ENCODE measurements at places on chromosomes 3 and 15. TPM values are rescaled to one million over a fixed set of nuclear protein-coding genes. Genes with fewer than 3 reads are reported as not detected.

CILP gene
- total RNA-seq, result 0.05 TPM

BOC gene
- total RNA-seq, result 0.66 TPM

CFAP100 gene
- total RNA-seq, result not detected

TTC21A gene
- total RNA-seq, result 2.7 TPM

GAP43 gene
- total RNA-seq, result not detected

MOBP gene
- total RNA-seq, result not detected

DET1 gene
- 4.2 TPM for total RNA-seq

IL17RE gene
- total RNA-seq, result 20.1 TPM

HIGD2B gene
- 0.32 TPM for total RNA-seq

PLCB2 gene
- total RNA-seq, result 111 TPM

CCR8 gene
- 10.2 TPM for total RNA-seq

RLBP1 gene
- not detected for total RNA-seq

RBP2 gene
- not detected for total RNA-seq

MYRIP gene
- total RNA-seq, result not detected

ANKDD1A gene
- total RNA-seq, result 10.1 TPM

TIMP4 gene
- not detected for total RNA-seq

HEMK1 gene
- 99.2 TPM for total RNA-seq

SERPINI2 gene
- not detected for total RNA-seq

TM4SF4 gene
- not detected for total RNA-seq

DPPA2 gene
- not detected for total RNA-seq

C3orf85 gene
- total RNA-seq, result not detected

ITPKA gene
- 5.5 TPM for total RNA-seq

FGF12 gene
- 0.37 TPM for total RNA-seq

SLC35G2 gene
- total RNA-seq, result 9.6 TPM

CSTA gene
- not detected for total RNA-seq

CKMT1A gene
- total RNA-seq, result 0.28 TPM
